Activated T-cell treated with anti-CD3 and anti-CD28 coated beads for 4 hours (primary cell): ENCODE measurements at places on chromosomes 5 and 9.

DNA sequence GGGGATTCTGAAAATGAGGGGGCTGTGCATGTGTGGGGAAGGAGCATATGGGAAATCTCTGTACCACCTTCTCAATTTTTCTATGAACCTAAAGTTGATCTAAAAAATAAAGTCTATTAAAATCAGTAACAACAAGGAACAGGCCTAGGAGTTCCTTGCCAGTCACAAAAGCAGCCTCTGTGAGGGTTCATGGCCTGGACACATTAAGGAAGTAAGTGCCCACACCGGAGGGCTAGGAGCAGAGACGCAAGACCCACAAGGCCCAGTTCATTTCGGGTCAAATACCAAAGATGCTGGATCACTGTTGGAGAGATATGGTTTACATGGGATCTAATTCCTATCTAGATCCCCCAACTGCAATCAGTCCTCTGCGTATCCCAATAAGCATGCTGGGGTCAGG lies 88.4 kb downstream of the SEMA4D start:
- no peak for DNase-seq

GRCh38 chr5:160310552-160311295 lies 1.6 kb downstream of the CCNJL start:
- no peak for DNase-seq

DNA sequence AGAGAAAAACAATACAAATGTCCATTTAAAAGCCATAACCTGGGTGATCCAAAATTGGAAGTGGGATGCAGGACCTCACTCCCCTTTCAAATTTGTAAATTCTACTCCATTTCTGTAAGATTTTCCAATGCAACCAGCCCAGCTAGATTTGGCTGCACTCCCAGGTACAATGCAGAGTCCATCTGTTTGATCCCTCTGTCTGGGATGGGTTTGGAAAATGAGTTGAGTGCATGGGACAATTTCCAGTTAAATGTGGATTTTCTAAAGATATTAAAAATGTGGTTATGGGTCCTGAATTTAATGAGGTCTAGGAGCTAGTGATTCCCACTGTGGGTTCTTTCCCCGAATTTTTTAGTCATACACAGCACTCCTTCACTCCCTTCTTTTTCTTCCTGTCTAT lies 104.0 kb upstream of the ATP10B start:
- no peak for DNase-seq

DNA sequence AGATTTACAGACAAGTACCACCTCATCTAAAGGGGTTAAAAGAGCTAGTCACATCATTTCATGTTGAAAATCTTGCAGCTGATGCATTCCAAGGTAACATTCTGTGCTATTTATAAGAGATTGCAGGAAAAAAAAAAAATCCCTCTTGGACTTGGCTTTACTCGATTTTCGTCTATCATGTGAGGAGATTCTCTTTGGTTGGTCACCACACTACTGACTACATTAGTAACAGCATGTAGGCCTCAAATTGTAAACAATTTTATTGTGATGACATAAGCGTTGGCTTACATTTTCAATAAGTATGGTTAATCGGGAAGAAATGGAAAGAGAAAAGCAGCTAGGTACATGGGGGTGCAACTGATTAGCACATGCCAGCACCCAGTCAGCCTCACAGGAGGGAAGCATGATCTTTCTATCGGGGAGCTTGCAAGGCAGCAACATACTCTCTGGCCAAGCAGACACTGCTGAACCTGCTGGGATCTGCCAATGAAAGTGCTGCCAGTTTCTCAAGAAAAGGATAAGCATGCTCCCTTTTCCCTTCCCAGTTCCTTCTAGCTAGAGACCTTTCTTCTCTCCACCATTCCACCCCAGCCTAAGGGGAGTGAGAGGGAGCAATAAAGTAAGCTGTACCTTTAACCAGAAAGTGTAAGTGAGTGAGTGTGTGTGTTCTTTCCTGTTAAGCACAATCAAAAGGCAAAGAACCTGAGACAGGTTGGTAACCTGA lies 7.5 kb downstream of the NREP start:
- no peak for DNase-seq
